ENCODE measurements at places on chromosomes 7 and 10.
A peak's percentile ranks its signal among the peaks of the same experiment; 100 is the strongest.

GRCh38 chr7:24200407-24200966 lies 83.5 kb upstream of the NPY start:
- DNase-seq, result no peak

DNA sequence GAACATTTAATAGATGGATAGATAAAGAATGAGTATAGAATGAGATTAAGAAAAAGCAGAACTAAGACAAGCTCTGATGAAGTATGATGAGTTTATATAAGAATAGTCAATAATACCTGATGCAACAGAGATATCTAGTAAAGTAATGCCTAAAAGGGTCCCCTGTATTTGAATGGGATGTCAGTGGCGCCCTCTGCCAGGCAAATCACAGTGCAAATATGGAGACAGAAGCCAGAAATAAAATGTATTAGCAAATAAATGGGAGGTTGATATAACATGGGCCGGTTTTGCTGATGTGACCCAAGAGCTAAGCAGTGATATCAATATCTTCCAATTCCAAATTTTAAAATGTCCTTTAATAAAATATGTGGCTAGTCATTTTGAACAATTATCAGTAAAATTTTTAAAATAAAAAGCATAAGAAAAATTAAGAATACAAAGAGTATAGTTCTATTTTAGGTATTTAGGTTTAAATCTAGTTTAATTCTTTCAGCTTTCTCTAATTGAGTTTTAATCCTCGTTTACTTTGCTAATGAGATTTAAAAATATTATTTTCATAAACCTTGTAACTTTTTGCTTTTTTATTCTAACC lies 62.6 kb downstream of the ADK start:
- peak; percentile 27 for DNase-seq

DNA sequence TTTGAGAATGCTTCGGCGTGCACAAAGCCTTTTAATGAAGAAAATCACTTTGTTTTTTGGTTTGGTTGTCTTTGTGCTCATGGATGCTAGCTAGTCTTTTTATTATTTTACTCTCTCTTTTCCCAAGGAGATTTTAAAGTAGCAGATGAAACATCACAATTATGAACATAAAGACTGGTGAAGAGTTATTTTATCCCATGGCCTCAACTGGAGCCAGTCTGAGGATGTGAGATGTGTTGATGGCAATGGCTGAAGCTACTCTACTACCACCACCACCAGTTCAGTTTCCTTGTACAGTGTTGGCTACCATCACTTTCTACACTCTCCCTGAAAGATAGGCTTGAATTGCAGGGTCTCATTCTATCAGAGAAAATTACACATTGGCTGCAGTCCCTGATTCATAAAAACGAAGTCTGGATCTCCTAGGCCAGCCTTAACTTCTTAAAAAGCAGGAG lies 494 bp upstream of the HERC4 start:
- no peak for DNase-seq

- no peak for DNase-seq
Measured at GRCh38 chr10:73413108-73413527, 740 bp downstream of the ANXA7 start.

DNA sequence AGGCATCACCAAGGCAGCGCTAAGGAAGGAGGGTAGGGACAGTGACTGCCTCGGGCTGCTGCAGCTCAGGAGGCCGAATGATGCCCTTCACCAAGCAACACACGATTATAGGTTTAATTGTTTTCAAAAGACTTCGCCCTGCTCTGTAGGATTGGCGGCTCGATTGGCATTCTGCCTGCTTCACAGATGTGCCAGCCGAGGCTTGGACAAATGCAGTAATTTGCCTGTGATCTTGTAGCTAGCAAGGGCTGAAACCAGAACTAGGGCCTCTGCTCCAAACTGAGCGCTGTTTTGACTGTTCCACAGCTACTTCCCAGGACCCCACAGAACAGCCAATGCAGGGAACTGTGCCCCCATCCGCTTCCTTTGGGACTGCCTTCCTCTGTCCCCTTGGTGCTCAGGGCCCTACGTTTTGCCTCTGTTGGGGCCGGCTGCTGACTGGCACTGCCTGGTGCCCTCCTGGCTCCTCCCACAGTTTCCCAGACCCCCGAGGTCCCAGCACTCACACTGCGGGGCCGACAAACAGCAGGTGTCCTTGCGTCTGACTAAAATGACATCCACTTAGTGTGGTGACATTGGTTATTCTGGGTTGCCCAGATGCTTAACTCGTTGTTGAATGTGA lies 62.6 kb upstream of the EN2 start:
- DNase-seq, result no peak

- peak; percentile 85 for DNase-seq
Measured at GRCh38 chr7:44977304-44977958, 1.4 kb downstream of the MYO1G start.

- no peak for DNase-seq
Measured at GRCh38 chr7:37068038-37068437, 343.7 kb upstream of the AOAH start.

DNA sequence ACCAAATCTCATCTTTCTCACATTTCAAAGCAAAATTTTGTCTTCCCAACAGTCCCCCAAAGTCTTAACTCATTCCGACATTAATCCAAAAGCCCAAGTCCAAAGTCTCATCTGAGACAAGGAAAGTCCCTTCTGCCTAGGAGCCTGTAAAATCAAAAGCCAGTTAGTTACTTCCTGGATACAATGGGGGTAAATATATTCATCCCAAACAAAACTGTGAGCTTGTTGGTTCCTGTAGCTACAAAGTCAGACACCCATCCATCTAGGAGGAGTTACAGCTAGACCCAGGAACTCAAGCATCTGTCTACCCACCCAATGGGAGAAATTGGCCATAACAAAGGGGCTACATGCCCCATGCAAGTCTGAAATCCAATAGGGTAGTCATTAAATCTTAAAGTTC lies 51.9 kb downstream of the MTURN start:
- no peak for DNase-seq

Data from inflammatory macrophage treated with lipopolysaccharide for 1 hour (primary cell).